ENCODE measurements at places on chromosomes 16 and 17. TPM values are rescaled to one million over a fixed set of nuclear protein-coding genes. Genes with fewer than 3 reads are reported as not detected.

- no peak for DNase-seq
- no peaks in the 10 kb centered on the region for H3K27me3 ChIP-seq
- H3K27ac ChIP-seq, result no peak overlapping the region
- no peak overlapping the region for H3K4me3 ChIP-seq
- no peaks in the 10 kb centered on the region for H3K36me3 ChIP-seq
- no peaks in the 10 kb centered on the region for H3K4me1 ChIP-seq
These were observed 40.5 kb upstream of the DYNLRB2 start for GRCh38 chr16:80500116-80500859.

GRCh38 chr16:27769561-27770255 is 219.8 kb downstream of the KATNIP start:
- H3K4me3 ChIP-seq, result no peak overlapping the region
- DNase-seq, result no peak
- H3K27ac ChIP-seq, result peak overlapping the region; percentile 29
- H3K36me3 ChIP-seq, result peaks cover 73% of the 10 kb centered on the region

- DNase-seq, result no peak
- no peaks in the 10 kb centered on the region for H3K27me3 ChIP-seq
- H3K4me3 ChIP-seq, result no peak overlapping the region
- no peak overlapping the region for H3K27ac ChIP-seq
- H3K36me3 ChIP-seq, result no peaks in the 10 kb centered on the region
These were observed 35.3 kb upstream of the XYLT2 start for GRCh38 chr17:50310455-50311111.

The C16orf89 gene
- total RNA-seq, result 416 TPM

DNA sequence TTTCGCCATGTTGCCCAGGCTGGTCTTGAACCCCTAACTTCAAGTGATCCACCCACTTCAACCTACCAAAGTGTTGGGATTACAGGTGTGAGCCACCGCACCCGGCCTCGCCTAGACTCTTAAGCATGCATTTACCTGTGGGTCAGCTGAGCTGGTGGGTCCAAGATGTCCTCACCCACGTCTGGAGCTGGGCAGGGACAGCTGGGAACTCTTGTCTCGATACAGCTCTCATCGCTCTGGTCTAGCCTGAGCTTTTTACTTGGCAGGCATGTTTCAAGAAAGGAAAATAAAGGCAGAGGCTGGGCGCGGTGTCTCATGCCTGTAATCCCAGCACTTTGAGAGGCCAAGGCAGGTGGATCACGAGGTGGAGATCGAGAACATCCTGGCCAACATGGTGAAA is 56.9 kb upstream of the PHOSPHO1 start:
- DNase-seq, result no peak
- no peaks in the 10 kb centered on the region for H3K4me1 ChIP-seq
- no peaks in the 10 kb centered on the region for H3K36me3 ChIP-seq
- H3K4me3 ChIP-seq, result no peak overlapping the region
- no peak overlapping the region for H3K27ac ChIP-seq

DNA sequence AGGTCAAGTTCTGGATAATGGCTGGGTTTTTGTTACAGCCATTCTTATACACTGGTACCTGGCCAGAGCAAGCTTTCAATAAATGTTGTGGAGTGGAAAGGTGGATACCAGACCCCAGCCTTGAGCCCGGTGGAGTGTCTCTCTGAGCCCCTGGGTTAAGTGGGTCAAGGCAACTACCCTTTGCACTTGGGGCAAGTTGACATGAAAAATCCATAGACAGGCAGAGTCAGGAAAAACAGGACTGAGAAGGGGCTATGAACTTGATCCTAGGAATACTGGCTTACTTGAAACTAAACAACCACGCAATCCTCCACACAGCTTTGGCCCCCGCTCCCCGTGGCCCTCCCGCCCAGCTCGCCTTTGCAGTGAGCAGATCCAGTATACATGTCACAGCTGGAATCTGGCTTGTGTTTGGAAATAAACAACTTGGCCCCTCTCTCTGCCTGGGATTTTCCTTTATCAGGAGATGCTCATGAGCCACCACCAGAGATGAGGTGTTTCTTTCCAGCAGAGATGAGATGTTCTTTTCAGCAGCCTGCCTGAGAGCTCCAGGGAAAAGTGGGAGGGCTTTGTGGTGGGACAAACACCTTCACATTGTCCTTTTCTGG is 65.9 kb downstream of the KSR1 start:
- H3K27me3 ChIP-seq, result no peaks in the 10 kb centered on the region
- no peak overlapping the region for H3K27ac ChIP-seq
- peaks cover 51% of the 10 kb centered on the region for H3K4me1 ChIP-seq

- H3K4me1 ChIP-seq, result peaks cover 17% of the 10 kb centered on the region
- H3K4me3 ChIP-seq, result no peak overlapping the region
These were observed 36.1 kb downstream of the RNF112 start for GRCh38 chr17:19447085-19447583.

The CCDC200 gene
- 0.55 TPM for total RNA-seq

- peaks cover 23% of the 10 kb centered on the region for H3K36me3 ChIP-seq
- no peaks in the 10 kb centered on the region for H3K27me3 ChIP-seq
- H3K4me1 ChIP-seq, result no peaks in the 10 kb centered on the region
- no peak overlapping the region for H3K27ac ChIP-seq
These were observed 101.6 kb upstream of the TOB1 start for GRCh38 chr17:50967795-50968194.

- H3K27me3 ChIP-seq, result no peaks in the 10 kb centered on the region
- H3K4me1 ChIP-seq, result peaks cover 68% of the 10 kb centered on the region
- DNase-seq, result no peak
- H3K27ac ChIP-seq, result peak overlapping the region; percentile 84
- H3K4me3 ChIP-seq, result peak overlapping the region; percentile 76
These were observed 615 bp upstream of the SREBF1 start for GRCh38 chr17:17837380-17837821.

DNA sequence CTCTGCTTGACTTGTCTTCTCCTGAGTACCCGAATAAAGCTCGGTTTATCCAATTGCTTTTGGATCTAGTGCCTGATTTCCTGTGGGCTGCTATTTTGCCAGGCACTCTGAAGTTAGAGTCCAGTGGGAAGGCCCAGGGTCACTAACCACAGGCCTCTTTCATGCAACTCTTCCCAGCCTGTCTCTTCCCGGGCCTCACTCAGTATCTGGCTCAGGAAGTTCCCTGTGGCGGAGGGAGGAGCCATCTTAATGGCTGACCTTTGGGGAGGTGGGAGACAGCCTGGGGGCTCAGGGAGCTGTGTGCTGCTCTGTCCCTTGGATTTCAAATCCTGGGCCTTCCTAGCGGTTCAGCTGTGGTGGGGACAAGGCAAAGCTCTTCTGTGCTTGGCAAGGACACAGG is 328.5 kb downstream of the SLC39A11 start:
- no peak overlapping the region for H3K27ac ChIP-seq
- no peaks in the 10 kb centered on the region for H3K36me3 ChIP-seq
- no peaks in the 10 kb centered on the region for H3K4me1 ChIP-seq
- H3K27me3 ChIP-seq, result no peaks in the 10 kb centered on the region
- no peak overlapping the region for H3K4me3 ChIP-seq
- DNase-seq, result no peak

- H3K27me3 ChIP-seq, result no peaks in the 10 kb centered on the region
- no peaks in the 10 kb centered on the region for H3K36me3 ChIP-seq
- DNase-seq, result no peak
- H3K4me1 ChIP-seq, result no peaks in the 10 kb centered on the region
- no peak overlapping the region for H3K27ac ChIP-seq
- no peak overlapping the region for H3K4me3 ChIP-seq
These were observed 6.2 kb downstream of the LPCAT2 start for GRCh38 chr16:55515111-55515510.

The B3GNT9 gene
- 34.9 TPM for total RNA-seq

DNA sequence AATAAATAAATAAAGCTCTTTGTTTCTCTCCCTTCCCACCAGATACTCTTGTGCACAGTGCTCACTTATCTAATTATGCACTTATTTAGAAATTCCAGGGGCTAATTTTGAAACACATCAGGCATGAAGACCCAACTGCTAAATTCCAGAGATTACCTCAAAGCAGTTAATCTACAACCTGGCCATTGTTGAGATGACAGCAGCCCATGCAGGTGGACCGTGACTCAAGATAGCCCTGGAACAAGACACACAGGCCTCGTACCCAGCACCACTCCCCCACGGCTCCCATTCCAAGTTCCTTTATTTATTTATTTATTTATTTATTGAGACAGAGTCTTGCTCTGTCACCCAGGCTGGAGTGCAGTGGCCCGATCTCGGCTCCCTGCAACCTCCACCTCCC is 60.1 kb upstream of the NPEPPS start:
- DNase-seq, result no peak
- H3K4me1 ChIP-seq, result no peaks in the 10 kb centered on the region
- peaks cover 19% of the 10 kb centered on the region for H3K36me3 ChIP-seq
- no peak overlapping the region for H3K4me3 ChIP-seq

The PLA2G10 gene
- total RNA-seq, result not detected

DNA sequence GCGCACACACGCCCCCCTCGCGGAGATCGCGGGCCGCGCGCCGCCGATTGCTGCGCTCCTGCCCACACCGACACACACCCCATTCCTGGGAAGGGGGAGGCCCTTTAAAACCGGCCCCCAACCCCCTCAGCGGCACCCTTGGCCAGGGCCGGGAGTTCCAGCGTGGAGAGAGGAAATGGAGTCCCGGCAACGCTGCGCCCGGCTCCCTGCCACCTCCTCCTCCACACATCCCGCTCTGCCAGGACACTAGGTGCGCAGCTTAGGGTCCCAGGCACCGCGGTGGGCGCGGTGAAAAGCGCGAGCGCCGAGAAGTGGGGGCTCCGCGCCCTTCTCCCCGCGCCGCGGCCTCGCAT is 397 bp downstream of the CDC42EP4 start:
- DNase-seq, result no peak
- H3K4me1 ChIP-seq, result peaks cover 51% of the 10 kb centered on the region
- peak overlapping the region; percentile 98 for H3K27ac ChIP-seq
- H3K36me3 ChIP-seq, result peaks cover 15% of the 10 kb centered on the region
- peak overlapping the region; percentile 88 for H3K4me3 ChIP-seq
- H3K27me3 ChIP-seq, result no peaks in the 10 kb centered on the region

GRCh38 chr17:2598166-2598565 is 4.7 kb downstream of the PAFAH1B1 start:
- no peak overlapping the region for H3K27ac ChIP-seq
- peaks cover 12% of the 10 kb centered on the region for H3K4me1 ChIP-seq
- no peak for DNase-seq
- no peaks in the 10 kb centered on the region for H3K27me3 ChIP-seq
- peaks cover 2% of the 10 kb centered on the region for H3K36me3 ChIP-seq
- no peak overlapping the region for H3K4me3 ChIP-seq

DNA sequence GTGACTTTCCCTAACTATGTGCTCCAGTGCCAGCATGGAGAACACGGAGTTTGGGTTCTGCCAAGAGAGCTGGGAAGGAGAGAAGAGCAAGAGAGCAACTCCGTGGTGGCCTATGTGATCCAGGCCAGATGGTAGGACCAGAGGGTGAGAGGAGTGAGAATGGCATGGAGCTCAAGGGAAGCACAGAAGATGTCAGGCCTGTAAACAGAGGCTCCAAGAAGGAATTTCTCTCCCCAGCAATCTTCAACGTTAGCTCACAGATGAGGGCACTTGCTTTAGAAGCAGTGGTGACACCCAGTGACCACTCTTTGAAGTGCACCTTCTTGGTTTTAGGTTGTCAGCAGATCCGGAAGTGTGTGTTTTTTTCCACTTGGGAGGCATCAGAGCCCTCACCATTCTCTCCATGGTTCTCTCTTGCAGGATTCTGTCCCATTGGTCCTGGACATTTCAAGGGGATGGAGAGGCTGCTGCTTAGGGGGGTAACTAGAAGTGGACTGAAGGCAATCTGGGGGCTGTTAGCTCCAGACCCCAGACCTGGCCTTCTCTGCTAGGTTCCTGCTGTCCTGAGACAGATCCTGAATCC is 18.1 kb upstream of the TMEM98 start:
- H3K27me3 ChIP-seq, result peaks cover 1% of the 10 kb centered on the region
- H3K4me3 ChIP-seq, result no peak overlapping the region
- no peaks in the 10 kb centered on the region for H3K36me3 ChIP-seq
- H3K4me1 ChIP-seq, result peaks cover 2% of the 10 kb centered on the region
- no peak overlapping the region for H3K27ac ChIP-seq

The TBC1D3E gene
- total RNA-seq, result not detected

The CDH1 gene
- 35.0 TPM for total RNA-seq

DNA sequence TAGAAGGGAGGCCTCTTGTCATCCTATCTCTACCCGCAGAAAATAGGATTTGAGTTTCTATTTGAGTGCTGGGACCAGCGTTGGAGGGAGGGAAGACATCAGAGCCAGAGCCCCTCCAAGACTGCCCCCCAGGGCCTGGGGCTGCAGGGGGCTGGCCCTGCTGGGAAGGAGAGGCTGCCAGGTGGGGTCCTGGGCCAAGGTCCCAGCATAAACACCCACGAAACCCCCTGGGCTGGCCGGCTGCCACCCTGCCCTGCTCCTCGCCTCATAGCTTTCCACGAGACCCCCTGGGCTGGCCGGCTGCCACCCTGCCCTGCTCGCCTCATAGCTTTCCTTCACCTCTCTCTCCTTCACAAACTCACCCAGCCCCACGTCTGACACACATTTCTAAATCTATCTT is 10.6 kb upstream of the TEX19 start:
- no peak for DNase-seq
- H3K4me3 ChIP-seq, result no peak overlapping the region
- H3K27me3 ChIP-seq, result no peaks in the 10 kb centered on the region
- H3K36me3 ChIP-seq, result no peaks in the 10 kb centered on the region
- H3K27ac ChIP-seq, result peak overlapping the region; percentile 36

- H3K27me3 ChIP-seq, result no peaks in the 10 kb centered on the region
- no peaks in the 10 kb centered on the region for H3K4me1 ChIP-seq
- no peak for DNase-seq
- no peak overlapping the region for H3K4me3 ChIP-seq
- no peaks in the 10 kb centered on the region for H3K36me3 ChIP-seq
These were observed 190.1 kb upstream of the HS3ST4 start for GRCh38 chr16:25501530-25502255.

The KRT26 gene
- total RNA-seq, result not detected

GRCh38 chr17:2393954-2394749 is 6.7 kb downstream of the MNT start:
- H3K4me3 ChIP-seq, result no peak overlapping the region
- no peak for DNase-seq
- no peaks in the 10 kb centered on the region for H3K27me3 ChIP-seq
- peak overlapping the region; percentile 99 for H3K27ac ChIP-seq
- H3K36me3 ChIP-seq, result peaks cover 32% of the 10 kb centered on the region

The RABEP1 gene
- total RNA-seq, result 72.0 TPM

- DNase-seq, result no peak
- no peaks in the 10 kb centered on the region for H3K36me3 ChIP-seq
- no peak overlapping the region for H3K4me3 ChIP-seq
- no peaks in the 10 kb centered on the region for H3K27me3 ChIP-seq
- H3K27ac ChIP-seq, result no peak overlapping the region
- H3K4me1 ChIP-seq, result no peaks in the 10 kb centered on the region
These were observed 429.4 kb upstream of the MAF start for GRCh38 chr16:80029761-80030481.

DNA sequence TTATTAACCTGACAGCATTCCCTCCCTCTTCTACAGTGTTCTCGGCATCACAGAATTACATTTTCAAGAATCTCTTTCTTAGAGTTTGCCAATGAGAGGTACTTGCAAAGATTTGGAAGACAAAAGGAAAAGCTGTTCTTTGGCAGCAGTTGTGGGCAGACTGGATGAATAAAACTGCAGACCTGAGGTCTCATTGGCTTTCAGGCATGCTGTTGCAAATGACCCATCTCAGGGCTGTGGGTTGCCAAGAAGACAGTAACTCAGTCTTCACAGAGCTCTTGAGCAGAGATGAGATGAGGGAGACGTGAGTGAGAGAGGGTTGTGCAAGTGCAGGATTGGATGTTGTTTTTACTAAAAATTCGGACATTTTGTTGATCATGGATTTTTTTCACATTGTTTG is 11.3 kb upstream of the USP31 start:
- H3K36me3 ChIP-seq, result no peaks in the 10 kb centered on the region
- DNase-seq, result peak; percentile 41
- H3K27ac ChIP-seq, result no peak overlapping the region
- no peaks in the 10 kb centered on the region for H3K27me3 ChIP-seq
